ENCODE measurements at places on chromosomes 5 and 9.
A peak's percentile ranks its signal among the peaks of the same experiment; 100 is the strongest.

- no peak for DNase-seq
Measured at GRCh38 chr9:36992501-36993316, 41.4 kb downstream of the PAX5 start.

- no peak for DNase-seq
Measured at GRCh38 chr9:5556101-5556705, 45.9 kb downstream of the PDCD1LG2 start.

DNA sequence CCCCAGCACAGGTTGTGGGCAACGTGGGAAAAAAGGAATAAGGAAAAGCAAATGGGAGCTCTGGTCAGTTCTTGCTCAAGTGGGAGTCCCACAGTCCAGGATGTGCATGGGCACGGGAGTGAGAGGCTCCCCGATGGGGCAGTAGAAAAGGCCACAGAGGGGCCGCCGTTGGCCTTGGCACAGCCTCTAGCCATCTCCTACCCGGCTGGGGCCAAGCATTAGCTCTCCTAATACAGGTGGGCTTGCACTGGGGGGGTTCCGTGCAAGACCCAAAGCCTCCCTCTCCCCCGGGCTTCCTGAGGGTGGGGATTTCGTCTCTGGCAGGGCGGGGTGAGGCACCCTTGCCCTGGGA lies 212.2 kb upstream of the MVB12B start:
- DNase-seq = no peak

GRCh38 chr9:132412089-132412488 lies 2.1 kb downstream of the CFAP77 start:
- DNase-seq = no peak

- no peak for DNase-seq
Measured at GRCh38 chr5:1168796-1169195, 32.6 kb upstream of the SLC6A19 start.

- DNase-seq = no peak
Measured at GRCh38 chr5:69404659-69405330, 10.1 kb upstream of the MARVELD2 start.

DNA sequence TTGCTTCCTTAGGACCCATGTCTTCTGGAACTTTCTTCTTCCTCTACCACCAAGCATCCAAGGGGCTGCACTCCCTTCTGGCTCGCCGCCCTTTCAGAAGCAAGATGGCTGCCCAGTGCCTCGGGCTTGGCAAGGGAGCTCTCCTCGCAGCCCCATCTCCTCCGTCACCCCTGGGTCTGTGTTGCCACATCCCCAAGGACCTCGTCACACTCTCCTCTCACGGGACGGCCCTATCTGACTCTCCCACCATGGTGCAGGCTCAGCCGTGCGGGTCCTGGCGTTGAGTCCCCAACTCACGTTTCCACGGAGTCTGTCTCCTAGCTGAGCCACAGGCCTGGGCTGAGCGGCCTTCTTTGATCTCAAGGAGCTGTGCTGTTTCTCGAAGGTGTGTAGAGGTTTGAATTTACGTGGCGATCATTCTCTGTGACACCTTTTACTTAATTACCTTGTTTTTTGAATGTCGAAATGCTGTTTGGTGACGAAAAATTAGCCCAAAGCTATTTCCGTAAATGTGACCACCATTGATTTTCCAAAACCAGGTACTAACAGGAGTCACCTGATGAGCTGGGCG lies 15.0 kb upstream of the SCGB3A1 start:
- no peak for DNase-seq

- no peak for DNase-seq
Measured at GRCh38 chr5:140857177-140857986, 1.7 kb downstream of the PCDHA10 start.

DNA sequence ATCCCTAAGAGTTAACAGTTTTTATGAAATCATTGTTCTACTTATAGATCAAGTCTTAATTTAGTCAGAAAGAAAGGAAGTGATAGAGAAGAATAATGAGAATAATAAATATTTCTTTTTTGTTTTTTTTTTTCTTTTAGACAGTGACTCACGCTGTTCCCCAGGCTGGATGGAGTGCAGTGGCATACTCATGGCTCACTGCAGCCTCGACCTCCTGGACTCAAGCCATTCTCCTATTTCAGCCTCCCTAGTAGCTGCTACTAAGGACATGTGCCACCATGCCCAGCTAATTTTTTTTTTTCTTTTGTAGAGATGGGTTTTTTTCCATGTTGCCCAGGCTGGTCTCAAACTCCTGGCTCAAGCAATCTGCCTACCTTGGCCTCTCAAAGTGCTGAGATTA lies 11.0 kb downstream of the IFNA21 start:
- DNase-seq = no peak

DNA sequence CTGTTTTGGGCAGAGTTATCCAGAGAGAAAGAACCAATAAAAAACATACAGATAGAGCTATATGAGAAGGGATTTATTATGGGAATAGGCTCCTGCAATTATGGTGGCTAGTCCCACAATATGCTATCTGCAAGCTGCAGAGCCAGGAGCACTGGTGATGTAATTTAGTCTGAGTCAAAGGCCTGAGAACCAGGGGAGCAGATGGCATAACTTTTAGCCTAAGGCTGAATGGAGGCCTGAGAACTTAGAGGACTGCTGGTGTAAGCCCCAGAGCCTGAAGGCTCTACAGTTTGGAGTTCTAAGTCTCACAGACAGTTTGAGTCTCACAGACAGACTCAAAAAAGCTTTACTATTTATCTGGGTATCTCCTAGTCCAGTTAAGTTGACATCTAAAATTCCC lies 263.8 kb downstream of the FBXL7 start:
- no peak for DNase-seq

DNA sequence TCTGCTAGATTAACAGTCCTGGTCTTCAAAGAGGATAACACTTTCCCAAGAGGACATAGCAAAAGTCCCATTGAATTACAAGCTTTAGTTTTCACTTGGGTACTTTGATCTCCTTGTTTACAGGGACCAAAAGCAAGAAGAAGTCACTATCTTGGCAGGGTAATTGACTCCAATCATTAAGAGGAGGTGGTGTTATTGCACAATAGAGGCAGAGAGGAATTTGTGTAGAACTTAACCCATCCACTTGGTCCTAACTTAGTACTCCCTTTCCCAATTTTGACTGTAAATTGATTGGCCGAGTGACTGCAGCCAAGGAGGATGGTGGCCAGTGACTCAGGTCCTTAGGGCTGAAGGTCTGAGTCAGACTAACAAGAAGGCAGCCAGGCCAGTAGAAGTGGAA lies 9.3 kb upstream of the TRPC7 start:
- no peak for DNase-seq

- DNase-seq = no peak
Measured at GRCh38 chr5:136014049-136015002, 14.5 kb upstream of the TGFBI start.

DNA sequence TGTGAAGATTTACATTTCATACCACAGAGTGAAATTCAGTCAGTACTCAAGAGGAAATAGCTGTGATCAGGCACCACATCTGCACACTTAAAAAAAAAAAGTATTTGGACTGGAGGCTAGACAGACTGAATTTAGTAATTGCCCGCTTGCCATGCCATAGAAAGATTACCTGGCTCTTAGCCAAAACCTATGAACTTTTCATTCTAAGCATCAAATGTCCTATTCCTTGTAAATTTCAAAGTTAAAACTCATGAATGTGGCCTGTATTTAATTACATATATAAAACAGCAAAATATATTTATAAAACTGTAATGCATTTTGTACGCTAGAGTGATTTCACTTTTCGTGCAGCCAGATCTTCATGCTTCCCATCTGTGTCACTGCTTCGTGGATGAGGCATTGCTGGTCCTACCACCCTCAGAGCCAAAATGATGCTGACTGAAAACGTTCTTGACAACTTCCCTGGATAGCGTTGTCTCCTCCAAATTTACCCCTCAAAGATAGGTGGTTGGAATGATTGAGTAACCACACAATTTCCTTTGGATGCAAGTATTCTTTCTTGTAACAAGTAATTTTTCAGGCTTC lies 447.9 kb upstream of the SGCD start:
- no peak for DNase-seq

DNA sequence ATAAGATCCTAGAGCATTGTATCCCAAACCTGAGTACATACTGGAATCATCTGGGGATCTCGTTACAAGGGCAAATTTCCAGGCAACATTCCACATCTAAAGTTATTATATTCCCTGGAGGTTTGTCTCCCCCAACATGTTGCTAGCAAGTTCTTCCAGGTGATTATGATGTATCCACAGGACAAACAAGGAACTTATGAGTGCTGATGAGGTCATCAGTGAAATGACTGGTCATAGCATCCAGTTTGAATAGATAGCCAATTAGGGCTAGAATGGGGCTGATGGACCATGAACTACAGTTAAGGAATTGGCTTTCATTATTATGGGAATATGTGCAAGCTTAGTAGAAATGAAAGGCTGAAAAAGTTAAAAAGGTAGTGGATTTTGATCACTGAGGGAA lies 115.2 kb downstream of the CWC27 start:
- no peak for DNase-seq

- no peak for DNase-seq
Measured at GRCh38 chr9:83068414-83068813, 5.5 kb upstream of the RASEF start.

DNA sequence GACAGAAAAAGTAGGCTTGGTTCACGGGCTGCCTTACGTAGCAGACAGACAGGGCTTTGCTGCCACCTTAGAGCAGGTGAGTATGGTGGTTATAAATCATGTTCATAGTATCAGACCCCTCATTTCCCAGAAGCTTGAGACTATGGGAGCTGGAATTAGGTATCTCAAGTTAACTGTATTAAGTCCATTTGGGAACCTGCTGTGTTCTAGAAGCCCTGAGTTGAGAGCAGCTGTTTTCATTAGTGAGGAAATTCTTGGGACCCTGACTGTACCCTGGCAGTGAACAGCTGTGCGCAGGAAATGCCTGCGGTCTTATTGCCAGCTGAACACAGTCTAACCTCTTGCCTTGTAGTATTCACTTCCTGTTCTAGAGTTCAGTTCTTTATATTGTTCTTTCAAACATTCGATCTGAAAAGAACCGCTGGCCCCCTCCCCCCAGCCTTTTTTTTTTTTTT lies 29.8 kb downstream of the UGCG start:
- no peak for DNase-seq

DNA sequence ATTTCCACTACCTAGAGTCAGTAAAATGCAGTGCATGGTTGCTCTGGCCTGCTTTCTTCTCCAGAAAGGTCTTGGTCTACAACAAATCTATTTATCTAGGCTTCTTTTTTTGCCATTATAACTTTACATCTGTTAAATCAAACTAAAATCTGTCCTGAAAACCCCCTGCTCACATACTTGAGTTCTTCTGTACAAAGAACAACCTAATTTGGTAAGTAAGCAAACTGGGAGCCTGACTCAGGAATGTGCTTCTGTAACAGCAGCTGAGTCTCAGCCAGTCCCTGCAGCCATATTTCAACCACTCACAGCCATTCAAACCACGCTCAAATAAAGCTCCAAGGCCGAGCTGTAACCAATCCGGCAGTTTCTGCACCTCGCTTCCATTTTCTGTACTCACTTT lies 95.8 kb downstream of the PLPP1 start:
- no peak for DNase-seq

DNA sequence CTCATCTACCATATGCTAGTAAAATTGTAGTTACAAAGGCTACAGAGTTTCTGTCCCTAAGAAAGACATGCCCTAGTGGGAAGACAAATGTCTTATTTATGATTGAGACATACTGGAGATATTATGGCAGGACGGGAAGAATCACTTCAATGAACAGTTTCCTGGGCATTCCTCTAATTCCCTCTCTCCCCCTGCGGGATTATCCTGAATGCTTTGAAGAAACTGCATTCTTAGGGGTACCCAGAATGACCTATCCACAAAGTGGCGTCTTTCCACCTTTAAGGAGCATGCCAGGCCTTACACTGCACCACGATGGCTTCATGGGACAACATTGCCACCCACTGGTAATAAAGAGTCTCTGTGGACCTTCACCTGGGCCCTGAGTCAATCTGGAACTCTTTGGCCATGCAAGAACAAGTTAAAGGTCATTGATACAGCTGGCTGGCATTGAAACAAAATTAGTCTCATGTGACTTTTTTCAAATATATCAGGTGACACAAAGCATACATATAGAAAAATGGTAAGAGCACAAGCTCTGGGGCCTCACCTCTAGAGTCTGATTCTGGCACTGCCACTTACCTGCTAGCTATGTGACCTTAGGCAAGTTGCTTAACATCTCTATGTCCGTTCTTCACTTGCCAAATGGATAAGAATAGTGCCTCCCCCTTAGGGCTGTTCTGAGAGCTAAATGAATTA lies 32.0 kb downstream of the ANKRD55 start:
- peak; percentile 79 for DNase-seq

- peak; percentile 39 for DNase-seq
Measured at GRCh38 chr9:15735083-15735857, 182.4 kb downstream of the CCDC171 start.

- no peak for DNase-seq
Measured at GRCh38 chr9:137634016-137634415, 15.2 kb downstream of the EHMT1 start.

DNA sequence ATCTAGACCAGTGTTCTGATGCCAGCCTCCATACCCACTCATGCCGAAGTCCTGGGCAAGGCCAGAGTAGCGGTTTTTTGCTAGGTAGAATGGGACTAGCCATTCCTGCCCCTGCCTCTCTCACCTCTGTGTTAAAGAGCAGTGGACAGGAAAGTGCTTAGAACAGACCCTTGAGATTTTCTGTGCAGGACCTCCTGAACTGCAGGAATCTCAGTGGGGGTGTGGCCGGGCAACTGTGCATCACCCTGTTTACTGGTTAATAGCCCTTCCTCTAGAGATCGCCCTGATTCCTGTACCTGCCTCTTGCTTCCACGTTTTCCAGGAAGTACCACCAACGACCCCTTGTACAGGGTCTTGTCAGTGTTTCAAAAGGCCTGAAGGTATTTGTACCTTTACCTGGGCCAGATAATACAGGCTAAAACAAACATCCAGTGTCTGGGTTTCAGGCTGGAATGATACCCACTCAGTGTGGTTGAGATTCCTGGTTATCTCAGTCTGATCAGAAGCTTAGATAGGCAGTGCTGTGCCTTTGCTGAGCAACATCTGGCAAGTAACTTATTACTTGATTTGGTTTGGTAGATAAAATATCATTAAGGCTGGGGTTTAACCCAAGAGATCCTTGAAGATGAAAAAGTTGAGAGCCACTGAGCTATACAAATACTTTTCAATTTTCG lies 65.9 kb downstream of the RGS3 start:
- no peak for DNase-seq

- no peak for DNase-seq
Measured at GRCh38 chr5:39020458-39020857, 53.7 kb downstream of the RICTOR start.

- no peak for DNase-seq
Measured at GRCh38 chr5:122076669-122077365, 1.2 kb downstream of the LOX start.

DNA sequence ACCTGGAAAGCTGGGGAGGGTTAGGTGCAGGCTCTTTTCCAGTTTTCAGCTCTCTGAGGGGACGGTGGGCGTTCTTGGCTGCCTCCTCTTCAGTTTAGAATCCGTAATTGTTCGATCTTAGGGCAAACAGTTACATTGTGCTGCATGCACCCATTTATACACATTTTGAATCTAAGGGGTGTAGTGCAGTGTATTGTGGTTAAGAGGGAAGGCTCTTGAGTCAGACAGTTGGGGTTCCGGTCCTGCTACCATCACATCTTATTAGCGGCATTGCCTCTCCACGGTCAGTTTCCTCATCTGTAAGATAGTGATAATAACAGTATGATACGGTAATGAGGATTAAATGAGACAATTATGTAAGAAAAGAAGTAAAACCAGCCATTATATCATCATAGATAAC lies 625 bp downstream of the EXOSC2 start:
- DNase-seq = no peak
